Kidney (tissue), 22 donors: ENCODE measurements at places on chromosomes 7 and 10. TPM values are rescaled to one million over a fixed set of nuclear protein-coding genes. Genes with fewer than 3 reads are reported as not detected.

FAM241B gene
- 7.6 TPM for total RNA-seq

ZPBP gene
- 0.22 TPM for total RNA-seq

CLCN1 gene
- total RNA-seq, result 0.35 TPM

CLEC2L gene
- not detected for total RNA-seq

SDK1 gene
- total RNA-seq, result 38.3 TPM

MACROH2A2 gene
- total RNA-seq, result 21.7 TPM
